Muscle of leg (tissue), 16 donors: ENCODE measurements at places on chromosomes 13 and 19.

DNA sequence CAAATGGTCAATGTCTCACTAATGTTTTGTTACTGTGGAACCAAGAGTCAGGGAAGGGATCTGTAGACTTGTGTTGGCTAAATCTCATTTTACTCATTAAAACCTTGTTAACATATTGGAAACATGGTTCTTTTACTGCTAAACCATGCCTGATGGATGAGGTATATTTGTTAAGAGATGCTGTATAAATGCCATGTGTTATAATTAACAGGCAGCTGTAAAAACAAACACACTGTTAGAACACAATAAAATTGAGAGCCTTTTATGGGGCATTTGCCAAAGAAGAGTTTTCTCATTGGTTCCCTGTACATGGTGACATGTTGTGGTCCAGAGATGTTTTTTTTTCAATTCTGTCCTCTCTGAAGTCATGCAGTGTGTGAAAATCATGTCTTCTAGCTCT is 121.9 kb downstream of the ESD start:
- DNase-seq: peak; percentile 19

DNA sequence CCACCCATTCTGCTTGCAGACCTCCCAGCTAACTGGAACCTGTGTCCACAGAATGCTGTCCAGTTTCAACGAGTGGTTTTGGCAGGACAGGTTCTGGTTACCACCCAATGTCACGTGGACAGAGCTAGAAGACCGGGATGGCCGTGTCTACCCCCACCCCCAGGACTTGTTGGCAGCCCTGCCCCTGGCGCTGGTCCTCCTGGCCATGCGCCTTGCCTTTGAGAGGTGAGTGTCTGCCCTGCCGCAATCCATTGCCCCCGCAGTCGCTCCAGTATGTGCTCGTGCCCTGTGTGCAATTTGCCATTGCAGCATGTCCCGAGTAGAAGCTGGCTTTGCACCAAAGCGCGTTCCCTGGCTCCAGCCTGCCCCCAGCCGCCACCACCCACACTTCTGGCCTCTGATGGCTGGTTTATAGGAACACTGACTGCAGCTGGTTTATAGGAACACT is 41.9 kb downstream of the CERS4 start:
- DNase-seq: peak; percentile 48

GRCh38 chr19:46732966-46733689 is 12.7 kb upstream of the FKRP start:
- DNase-seq: no peak

- DNase-seq: peak; percentile 83
Measured at GRCh38 chr19:35013041-35013819, 13.1 kb downstream of the GRAMD1A start.

GRCh38 chr19:43777163-43777695 is 3.5 kb downstream of the KCNN4 start:
- DNase-seq: peak; percentile 50

- DNase-seq: peak; percentile 70
Measured at GRCh38 chr19:47274891-47275761, 441 bp downstream of the INAFM1 start.

DNA sequence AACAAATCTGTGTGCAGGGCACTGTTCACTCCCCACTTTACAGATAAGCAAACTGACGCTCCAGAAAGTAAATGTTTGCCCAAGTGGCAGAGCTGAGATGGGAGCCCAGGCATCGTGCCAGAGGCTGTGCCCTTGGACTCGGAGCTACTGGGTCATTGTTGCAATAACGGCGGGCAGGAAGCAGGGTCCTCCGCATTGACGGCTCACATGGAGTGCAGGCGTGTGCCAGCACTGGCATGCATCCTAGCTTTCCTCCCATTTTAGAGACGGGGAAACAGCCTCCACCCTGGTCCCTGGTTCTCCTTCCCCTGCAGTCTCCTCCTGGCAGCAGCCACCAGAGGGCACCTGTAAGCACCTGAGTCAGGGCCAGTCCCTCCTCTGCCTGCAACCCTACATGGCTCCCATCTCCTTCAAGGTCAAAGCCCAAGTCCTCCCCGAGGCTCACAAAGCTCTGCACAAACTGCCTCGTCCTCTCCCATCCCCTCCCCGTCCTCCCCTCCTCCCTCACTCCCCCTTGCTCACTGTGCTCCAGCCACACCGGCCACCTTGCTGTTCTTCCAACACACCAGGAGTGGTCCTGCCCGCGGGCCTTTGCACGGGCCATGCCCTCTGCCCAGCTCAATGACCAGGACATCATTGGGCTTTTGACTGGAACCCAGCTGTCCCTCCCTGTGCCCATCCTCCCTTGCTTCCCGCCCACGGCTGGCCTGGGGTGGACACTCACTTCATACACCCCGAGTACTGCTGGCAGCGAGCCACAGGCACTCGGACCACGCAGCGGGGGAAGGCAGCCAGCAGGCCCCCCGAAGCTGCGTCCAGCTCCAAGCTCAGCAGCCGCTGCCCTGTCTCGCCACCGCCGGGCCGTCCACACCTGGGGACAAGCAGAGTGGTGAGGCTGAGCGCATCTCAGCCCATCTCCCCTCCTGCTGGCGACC is 7.7 kb upstream of the LRG1 start:
- DNase-seq: no peak

DNA sequence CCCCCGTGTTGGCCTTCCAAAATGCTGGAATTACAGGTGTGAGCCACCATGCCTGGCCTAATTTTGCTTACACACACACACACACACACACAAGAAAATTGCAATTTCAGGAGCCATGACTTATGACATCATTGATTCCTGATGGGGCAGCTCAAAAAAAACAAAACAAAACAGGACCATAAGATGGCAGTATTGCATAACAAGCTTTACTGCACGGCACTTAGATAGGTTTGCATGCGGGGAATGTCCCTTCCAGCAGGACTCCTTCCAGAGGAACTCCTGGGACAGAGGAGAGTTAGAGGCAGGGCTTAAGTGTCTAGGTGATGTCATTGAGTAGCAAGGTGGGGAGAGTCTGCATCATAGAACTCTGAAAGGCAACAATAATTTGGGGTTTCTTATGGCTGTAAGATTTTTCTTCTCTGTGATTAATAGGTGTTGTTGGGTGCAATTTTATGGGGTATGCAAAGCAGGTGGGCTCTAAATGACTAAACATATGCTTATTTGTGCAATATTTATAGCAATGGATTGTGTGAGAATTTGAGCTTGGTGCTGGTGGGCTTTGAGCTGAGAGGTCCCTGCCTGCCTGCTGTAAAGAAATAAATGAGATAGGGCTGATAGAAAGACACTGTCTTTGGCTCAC is 9.0 kb upstream of the ACSBG2 start:
- peak; percentile 33 for DNase-seq

GRCh38 chr19:50415661-50416033 is 3.1 kb upstream of the SPIB start:
- no peak for DNase-seq

- no peak for DNase-seq
Measured at GRCh38 chr19:34603003-34603402, 74.0 kb downstream of the SCGB2B2 start.

DNA sequence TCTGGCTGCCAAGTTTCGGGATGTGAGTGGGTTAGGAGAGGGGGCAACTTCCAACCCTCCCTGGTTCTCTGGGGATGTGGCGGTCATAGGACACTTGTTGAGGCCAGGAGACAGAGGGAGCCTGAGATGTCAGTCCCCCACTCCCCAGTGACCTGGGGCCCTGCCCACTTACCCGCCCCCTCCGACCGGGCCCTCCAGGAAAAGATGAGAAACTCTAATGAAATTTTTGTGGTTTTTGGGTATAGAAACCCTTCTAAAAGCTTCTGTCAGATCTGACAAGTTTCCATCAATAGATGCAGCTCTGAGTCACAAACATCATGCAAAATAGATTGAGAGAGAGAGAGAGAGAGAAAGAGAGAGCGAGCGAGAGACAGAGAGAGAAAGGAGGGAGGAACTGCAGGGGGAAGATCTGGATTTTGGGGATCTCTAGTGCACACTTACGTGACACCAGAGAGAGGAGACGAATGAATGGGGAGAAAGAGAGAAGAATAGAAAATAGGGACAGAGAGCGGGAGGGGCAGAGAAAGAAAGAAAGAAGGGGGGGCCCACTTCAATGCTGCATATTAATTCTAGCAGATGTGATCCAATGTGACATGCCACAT is 94.0 kb downstream of the PTPRS start:
- DNase-seq: no peak

DNA sequence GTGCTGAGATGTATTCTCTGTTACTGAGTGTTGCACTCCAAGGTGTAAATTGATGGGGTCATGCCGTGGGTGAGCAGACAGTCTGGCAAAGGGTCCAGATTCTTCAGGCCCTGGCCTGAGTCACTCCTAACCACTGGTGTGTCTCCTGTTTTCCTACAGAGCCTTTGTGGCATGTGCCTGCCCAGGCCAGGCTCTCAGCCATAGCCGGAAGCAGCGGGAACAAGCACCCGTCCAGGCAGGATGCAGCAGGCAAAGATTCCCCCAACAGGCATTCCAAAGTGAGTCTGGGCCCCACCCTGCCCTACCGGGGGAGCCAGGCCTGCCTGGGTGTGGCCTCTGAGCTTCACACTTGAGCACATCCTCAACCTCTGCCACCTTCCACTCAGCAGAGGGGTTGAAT is 61.9 kb downstream of the DPF1 start:
- DNase-seq: no peak

DNA sequence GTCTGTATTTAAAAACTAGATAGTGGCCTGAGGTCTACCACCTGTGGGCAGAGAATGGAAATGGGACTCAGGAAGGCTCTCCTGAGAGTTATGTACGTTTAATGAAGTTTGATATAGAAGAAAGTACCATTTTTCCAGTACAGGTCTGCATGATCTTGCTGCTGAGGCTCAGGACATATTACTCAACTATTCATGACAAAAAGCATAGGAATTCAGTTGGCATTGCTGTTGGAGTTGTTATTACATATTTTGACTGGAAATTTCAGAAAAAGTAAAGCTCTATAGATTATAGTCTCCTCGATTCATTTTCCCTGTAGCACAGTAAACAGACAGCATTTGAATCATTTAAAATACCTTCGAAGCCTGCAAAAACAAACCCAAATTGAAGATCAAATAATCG is 469.8 kb downstream of the DCT start:
- no peak for DNase-seq

GRCh38 chr13:40876020-40876738 is 86.8 kb downstream of the SLC25A15 start:
- no peak for DNase-seq

GRCh38 chr13:91529739-91530482 is 131.5 kb downstream of the GPC5 start:
- DNase-seq: no peak

DNA sequence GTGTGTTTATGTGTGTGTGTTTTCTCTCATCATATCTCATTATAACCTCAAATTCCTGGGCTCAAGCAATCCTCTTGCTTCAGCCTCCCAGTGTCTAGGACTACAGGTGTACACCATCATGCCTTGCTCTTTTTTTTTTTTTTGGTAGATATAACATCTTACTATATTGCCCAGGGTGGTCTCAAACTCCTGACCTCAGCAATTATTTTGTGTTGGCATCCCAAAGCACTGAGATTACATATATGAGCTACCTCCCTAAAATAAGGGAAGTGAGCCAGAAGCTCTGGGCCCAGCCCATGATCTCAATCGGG is 448 bp upstream of the ZNF543 start:
- no peak for DNase-seq

GRCh38 chr19:8240274-8241229 is 31.4 kb downstream of the CERS4 start:
- peak; percentile 94 for DNase-seq

GRCh38 chr13:49336655-49337054 is 88.9 kb downstream of the CDADC1 start:
- DNase-seq: no peak

DNA sequence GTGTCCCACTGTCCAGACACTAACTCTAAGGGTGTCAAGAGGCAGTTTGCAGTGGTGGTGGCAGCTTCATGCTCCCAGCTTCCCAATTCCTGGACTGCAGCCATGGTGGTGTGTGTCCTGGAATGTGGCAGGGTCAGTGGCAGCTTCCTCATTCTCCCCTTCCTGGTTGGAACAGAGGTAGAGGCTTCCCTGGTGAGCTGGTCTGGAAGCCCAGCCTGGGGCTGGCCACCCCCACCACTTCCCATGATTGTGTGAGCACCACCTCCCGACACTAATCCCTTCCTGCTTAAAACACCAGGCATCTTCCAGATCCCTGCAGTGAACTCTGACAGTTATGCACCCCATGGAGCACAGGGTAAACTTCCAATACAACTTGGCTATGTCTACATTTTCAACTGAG is 134.9 kb downstream of the RAP2A start:
- DNase-seq: no peak

DNA sequence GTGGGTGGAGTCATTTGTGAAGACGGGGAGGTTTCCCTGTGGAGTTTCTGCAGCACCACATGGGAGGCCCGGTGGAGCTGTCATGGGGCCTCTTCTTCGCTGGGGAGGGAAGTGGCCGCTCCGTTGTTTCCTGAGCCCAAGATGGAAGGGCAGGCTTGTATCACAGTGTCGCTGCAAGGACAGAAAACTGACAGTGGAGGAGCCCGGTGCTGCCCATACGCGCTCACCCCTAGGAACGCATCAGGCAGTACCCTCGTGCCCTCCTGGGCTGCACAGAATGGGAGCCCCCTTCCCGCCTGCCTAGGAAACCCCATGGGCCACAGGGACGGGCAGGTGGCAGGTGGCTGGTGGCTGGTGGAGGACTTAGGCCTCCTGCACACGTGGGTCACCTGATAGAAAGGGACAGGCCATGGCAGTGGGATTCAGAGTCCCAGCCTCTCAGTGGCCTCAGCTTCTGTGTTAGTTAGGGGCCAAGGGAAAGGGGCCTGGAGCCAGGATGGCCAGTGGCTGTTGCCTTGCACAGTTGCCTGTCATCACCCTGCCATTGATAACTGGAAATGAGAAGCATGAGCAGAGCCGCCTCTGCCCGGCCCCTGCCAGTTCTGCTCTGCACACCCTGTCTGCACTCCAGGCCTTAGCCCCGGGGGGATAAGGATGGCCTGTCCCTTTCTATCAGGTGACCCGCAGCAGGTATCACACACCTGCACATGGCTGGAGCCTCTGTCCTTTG is 7.6 kb downstream of the COL4A2 start:
- DNase-seq: no peak

GRCh38 chr13:75365724-75366173 is 116.2 kb downstream of the TBC1D4 start:
- DNase-seq: peak; percentile 32

GRCh38 chr13:32309312-32310133 is 5.6 kb downstream of the ZAR1L start:
- peak; percentile 70 for DNase-seq

GRCh38 chr13:59915252-59915651 is 248.5 kb downstream of the DIAPH3 start:
- DNase-seq: no peak

DNA sequence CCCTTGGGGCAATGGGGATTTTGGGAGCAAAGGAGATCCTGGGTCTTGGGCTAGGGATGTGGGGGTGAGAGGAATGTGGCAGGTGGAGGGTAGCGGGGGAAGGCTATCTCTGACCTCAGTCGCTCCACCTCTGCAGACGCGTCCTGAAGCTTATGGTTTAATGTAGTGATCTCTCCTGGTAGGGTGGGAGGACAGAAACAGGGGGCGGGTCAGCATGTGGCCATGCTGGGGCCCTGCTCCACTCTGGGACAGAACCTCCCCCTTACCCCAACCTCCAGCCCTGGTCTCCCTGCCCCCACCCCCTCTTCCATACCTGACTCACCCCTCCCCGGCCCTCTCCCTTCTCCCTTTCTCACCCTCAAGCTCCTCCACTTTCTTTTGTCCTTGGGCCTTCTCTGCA is 1.4 kb downstream of the BST2 start:
- DNase-seq: no peak
